ENCODE measurements at places on chromosomes 12 and 14.

- DNase-seq, result no peak
These were observed 417.7 kb downstream of the TMEM121 start for GRCh38 chr14:105943973-105944602.

DNA sequence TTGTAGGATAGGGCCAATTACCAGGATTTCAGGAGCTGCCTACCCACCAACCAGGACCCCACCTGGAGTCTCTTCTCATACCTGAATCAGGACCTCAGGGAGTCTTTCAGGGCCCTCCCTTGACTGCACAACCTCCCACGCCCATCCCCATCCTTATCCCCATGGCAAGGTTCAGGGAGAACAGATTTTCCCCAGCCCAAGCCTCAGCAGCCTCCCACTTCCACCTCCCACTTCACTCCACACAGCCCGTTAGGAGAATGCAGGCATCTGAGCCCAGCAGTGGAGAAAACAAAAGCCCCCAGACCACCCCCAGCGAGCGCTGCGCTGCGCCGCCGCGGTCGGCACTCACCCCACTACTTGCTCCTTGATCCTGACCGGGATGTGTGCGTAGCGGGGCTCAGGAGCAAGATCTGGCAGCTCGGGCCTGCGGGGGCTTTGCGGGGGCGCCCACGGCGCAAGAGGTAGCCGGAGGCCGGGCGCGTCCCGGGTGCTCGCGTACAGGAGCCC is 1.4 kb downstream of the B4GALNT1 start:
- DNase-seq, result peak; percentile 28

GRCh38 chr14:86639146-86639545 is 1109.2 kb downstream of the FLRT2 start:
- no peak for DNase-seq

DNA sequence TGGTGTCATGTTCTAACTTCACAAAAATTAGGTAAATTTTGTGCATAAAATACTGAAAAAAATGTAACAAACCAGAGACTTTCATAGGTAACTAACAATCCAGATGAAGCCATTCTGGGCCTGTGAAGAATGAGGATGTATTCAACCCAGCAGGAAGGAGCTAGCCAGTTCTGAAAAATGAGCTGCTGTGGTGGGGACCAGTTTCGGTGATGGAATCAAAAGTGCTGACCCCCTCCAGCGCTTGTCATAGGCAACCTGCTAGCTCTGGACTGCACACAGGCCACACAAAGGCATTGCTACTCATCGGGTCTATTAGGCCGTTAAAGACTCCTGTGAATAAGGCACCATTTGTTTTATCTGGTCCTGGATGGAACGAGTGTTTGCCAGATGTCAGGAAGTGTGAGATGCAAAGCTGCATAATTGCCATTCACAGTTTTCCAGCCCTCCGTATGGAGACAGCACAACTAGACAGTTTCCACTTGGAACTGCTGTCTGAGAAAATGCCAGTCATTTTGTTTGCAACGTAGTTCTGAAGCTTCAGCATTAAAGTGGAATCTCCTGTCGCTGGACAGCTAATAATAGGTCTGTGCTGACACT is 3.3 kb upstream of the RIMBP2 start:
- DNase-seq, result no peak

All from activated naive CD8-positive, alpha-beta T cell treated with anti-CD3 and anti-CD28 coated beads, Interleukin-2, amount 10 ng/mL, durations not matched to agents 7 days and 5 days (primary cell).